ENCODE measurements at places on chromosomes 1 and 21. TPM values are rescaled to one million over a fixed set of nuclear protein-coding genes. Genes with fewer than 3 reads are reported as not detected.

DNA sequence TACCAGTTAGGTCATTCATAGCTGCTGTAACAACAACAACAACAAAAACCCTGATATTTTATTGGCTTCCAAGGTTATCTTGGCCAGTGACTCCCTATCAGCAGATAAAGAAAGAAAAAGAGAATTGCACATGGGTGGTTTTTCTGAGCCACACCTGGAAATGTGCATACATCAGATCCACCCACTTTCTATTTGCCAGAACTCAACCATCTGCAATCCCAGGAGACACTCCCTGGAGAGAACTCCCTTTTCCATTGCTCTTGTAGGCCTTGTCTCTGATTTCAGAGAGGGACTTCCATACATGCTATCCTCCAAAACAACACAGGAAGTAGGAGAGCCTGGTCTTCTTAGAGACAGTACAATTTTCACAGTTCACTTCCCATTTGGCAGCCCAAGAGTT is 74.9 kb upstream of the ZC3H11B start:
- no peak for DNase-seq

PM20D1 gene
- polyA plus RNA-seq: 0.14 TPM

GRCh38 chr21:31731056-31731856 is 662 bp downstream of the SCAF4 start:
- peak; percentile 18 for DNase-seq

LCE6A gene
- polyA plus RNA-seq: not detected

GRCh38 chr1:147167365-147167764 is 4.9 kb downstream of the PRKAB2 start:
- DNase-seq: no peak

- DNase-seq: no peak
Measured at GRCh38 chr1:89557445-89557825, 32.8 kb downstream of the LRRC8B start.

FCRL4 gene
- not detected for polyA plus RNA-seq

NR1I3 gene
- 2.6 TPM for polyA plus RNA-seq

GRCh38 chr21:34790834-34791233 is 122.0 kb downstream of the CLIC6 start:
- DNase-seq: no peak

OTUD3 gene
- polyA plus RNA-seq: 30.7 TPM

DNA sequence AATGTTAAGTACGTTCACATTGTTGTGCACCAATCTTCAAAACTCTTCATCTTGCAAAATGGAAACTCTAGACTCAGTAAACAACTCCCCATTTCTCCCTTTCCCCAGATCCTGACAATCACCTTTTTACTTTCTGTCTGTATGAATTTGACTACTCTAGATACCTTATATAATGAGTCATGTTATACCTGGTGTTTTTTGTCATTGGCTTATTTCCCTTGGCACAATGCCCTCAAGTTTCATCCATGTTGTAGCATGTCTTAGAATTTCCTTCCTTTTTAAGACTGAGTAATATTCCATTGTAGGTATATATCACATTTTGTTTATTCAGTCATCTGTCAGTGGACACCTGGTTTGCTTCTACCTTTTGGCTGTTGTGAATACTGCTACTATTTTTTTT is 399.5 kb downstream of the LMO4 start:
- no peak for DNase-seq

- no peak for DNase-seq
Measured at GRCh38 chr21:42466700-42467099, 29.3 kb downstream of the RSPH1 start.

TMEM81 gene
- polyA plus RNA-seq: 5.1 TPM

GRCh38 chr21:30408782-30409494 is 13.1 kb downstream of the KRTAP13-1 start:
- peak; percentile 12 for DNase-seq

SPTA1 gene
- 11.4 TPM for polyA plus RNA-seq

ABL2 gene
- polyA plus RNA-seq: 10.5 TPM

VANGL2 gene
- 25.6 TPM for polyA plus RNA-seq

CHD1L gene
- polyA plus RNA-seq: 36.0 TPM

DNA sequence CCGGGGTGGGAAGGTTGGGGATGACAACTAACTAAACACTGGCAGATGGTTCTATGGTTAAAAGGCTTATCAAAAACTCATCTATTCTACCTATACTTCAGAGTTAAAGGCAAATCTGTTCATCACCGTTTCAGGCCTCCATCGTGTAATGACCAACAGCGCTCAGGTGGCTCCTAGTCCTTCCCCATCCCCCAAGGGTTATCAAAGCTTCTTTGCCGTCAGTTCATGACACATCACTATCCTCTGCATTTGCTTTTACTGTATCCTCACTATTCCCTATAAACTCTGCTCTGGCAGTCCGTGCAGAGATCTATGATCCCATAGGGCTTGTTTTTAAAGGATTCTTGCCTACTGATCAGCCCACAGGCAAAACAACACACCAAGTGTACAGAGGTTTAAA is 8.2 kb downstream of the HMGN1 start:
- no peak for DNase-seq

GRCh38 chr1:179803918-179804317 is 60.8 kb downstream of the FAM163A start:
- DNase-seq: no peak
